Chondrocyte (in vitro differentiated cells): ENCODE measurements at places on chromosomes 5 and 9. TPM values are rescaled to one million over a fixed set of nuclear protein-coding genes. Genes with fewer than 3 reads are reported as not detected.

GRCh38 chr9:133269537-133270362, 5.3 kb downstream of the ABO start:
- H3K4me3 ChIP-seq = no peak overlapping the region
- H3K4me1 ChIP-seq = no peaks in the 10 kb centered on the region
- peaks cover 55% of the 10 kb centered on the region for H3K27me3 ChIP-seq
- no peak overlapping the region for H3K27ac ChIP-seq

NUDT12 gene
- 5.0 to 7.6 TPM (median 7.4 TPM) in 3 replicates for total RNA-seq

LIFR gene
- 5.9 to 7.5 TPM (median 6.6 TPM) in 3 replicates for total RNA-seq

PNPLA7 gene
- total RNA-seq = 3.6 to 4.2 TPM (median 4.1 TPM) in 3 replicates

DNA sequence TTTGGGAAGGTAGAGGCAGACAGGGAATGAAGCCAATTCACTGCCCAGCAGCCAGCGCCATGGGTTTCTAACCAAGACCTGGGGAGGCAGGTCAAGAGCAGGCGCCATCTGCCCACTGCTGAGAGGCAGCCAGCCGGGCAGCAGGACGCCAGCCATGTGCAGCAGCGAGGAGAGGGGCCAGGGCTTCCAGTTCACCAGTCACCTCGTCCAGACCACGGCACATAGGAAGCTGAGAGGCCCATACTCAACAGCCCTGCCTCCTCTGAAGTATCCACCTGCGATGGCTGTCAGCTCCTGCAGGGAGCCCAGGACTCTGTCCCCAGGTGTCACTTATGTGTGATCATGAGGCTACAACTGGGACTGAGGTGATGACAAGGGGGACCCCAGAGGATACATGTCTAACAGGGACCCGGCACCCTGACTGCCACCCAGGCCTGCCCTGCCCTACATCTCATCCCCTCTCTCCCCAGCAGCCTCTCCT, 30.1 kb downstream of the IPPK start:
- no peak for DNase-seq
- H3K27ac ChIP-seq = no peak overlapping the region
- peaks cover 28% of the 10 kb centered on the region for H3K36me3 ChIP-seq
- H3K27me3 ChIP-seq = no peaks in the 10 kb centered on the region
- no peak overlapping the region for H3K4me3 ChIP-seq
- peaks cover under 1% of the 10 kb centered on the region for H3K4me1 ChIP-seq

GRCh38 chr5:102762095-102762534, 7.0 kb downstream of the PAM start:
- no peak overlapping the region for H3K4me3 ChIP-seq
- H3K27ac ChIP-seq = peak overlapping the region; percentile 34
- peaks cover 54% of the 10 kb centered on the region for H3K4me1 ChIP-seq
- no peak for DNase-seq

DNA sequence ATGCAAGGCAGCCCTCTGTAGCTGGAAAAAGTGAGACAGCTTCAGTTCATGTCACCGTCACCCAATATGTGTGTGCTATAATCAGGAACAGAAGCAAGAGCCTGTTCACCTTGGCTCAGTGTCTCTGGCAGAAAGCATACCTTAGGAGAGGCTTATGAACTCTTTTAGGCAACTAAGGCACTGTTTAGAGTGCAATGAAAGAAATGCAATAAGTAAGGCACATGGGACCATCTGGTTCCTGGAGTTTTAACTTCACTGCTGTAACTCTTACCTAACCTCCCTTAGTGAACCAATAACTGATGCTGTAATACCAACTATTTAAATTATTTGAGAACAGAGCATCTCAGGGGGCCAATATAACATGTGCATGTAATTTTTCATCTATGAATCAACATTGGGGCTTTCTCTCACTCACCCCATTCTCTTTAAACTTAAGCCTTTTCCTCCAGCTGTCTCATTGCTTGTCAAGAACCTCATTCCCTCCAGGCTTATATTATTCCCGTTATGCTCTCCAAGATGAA, 32.4 kb downstream of the C9 start:
- DNase-seq = no peak
- H3K27ac ChIP-seq = no peak overlapping the region
- no peaks in the 10 kb centered on the region for H3K4me1 ChIP-seq
- no peaks in the 10 kb centered on the region for H3K36me3 ChIP-seq
- H3K4me3 ChIP-seq = no peak overlapping the region

DNA sequence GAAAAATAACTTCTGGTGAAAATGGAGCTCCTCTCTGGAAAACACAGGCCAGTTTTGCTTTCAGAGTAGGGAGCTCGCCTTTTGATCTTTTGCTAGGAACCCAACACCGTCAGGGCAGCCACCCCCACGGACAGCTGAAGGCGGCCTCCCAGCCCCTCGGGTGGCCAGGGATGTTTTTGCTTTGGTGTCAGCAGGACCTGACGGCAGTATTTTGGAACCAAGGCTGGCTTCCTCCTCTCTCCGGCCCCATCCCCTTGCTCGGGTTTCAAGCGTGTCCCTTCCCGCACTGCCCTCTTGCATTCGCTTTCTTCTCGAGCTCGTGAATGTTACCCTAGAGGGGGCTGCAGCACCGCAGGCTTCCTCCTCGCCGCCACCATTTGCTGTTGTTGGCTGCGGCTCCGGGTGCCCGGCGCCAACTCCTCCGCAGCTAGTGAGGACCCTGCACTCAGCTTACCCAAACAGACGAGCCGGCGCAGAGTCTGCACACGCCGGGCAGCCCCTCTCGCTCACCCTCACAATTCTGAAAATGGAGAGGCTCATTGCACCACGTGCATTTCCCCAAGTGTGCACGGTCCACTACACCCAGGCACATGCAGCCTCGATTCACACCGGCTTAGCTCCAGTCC, 35.5 kb upstream of the ADAMTSL1 start:
- no peaks in the 10 kb centered on the region for H3K36me3 ChIP-seq
- H3K27me3 ChIP-seq = no peaks in the 10 kb centered on the region
- peak overlapping the region; percentile 76 for H3K4me3 ChIP-seq
- H3K4me1 ChIP-seq = peaks cover 33% of the 10 kb centered on the region

GRCh38 chr5:759781-760362, 24.7 kb downstream of the ZDHHC11B start:
- no peak overlapping the region for H3K27ac ChIP-seq
- H3K27me3 ChIP-seq = peaks cover 13% of the 10 kb centered on the region
- H3K4me1 ChIP-seq = no peaks in the 10 kb centered on the region
- no peaks in the 10 kb centered on the region for H3K36me3 ChIP-seq
- no peak overlapping the region for H3K4me3 ChIP-seq

GRCh38 chr5:175621971-175622370, 35.9 kb upstream of the HRH2 start:
- no peak for DNase-seq
- H3K27ac ChIP-seq = no peak overlapping the region
- H3K4me3 ChIP-seq = no peak overlapping the region
- H3K36me3 ChIP-seq = peaks cover 2% of the 10 kb centered on the region
- H3K27me3 ChIP-seq = peaks cover 2% of the 10 kb centered on the region
- no peaks in the 10 kb centered on the region for H3K4me1 ChIP-seq

GRCh38 chr9:127832248-127832647, 22.2 kb downstream of the ENG start:
- DNase-seq = no peak
- no peaks in the 10 kb centered on the region for H3K27me3 ChIP-seq
- H3K4me3 ChIP-seq = no peak overlapping the region
- H3K27ac ChIP-seq = peak overlapping the region; percentile 80
- H3K4me1 ChIP-seq = peaks cover 52% of the 10 kb centered on the region

- no peaks in the 10 kb centered on the region for H3K36me3 ChIP-seq
- H3K4me3 ChIP-seq = no peak overlapping the region
- H3K27me3 ChIP-seq = no peaks in the 10 kb centered on the region
- H3K27ac ChIP-seq = peak overlapping the region; percentile 67
- no peak for DNase-seq
Measured at GRCh38 chr9:79023134-79023580, 548.6 kb upstream of the TLE4 start.

DNA sequence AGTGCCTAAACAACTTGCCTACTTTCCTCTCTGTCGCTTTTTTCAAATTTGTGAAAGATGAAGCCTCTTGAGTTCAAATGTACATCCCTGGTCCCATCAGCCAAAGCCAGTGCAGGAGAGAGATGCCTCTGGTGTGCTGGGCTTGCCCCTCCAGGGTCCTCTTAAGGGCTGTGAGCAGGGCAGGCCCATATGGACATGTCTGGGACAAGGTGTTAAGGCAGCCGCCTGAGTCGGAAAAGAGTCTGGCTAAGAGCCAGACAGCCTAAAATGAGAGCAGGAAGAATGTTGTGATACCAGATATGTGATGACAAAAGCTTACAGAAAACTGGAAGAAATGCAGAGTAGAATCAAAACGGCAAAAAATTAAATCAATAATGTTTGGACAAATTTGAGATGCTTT, 72.5 kb downstream of the APTX start:
- H3K4me3 ChIP-seq = no peak overlapping the region
- H3K36me3 ChIP-seq = no peaks in the 10 kb centered on the region
- H3K4me1 ChIP-seq = no peaks in the 10 kb centered on the region
- H3K27ac ChIP-seq = no peak overlapping the region

DNA sequence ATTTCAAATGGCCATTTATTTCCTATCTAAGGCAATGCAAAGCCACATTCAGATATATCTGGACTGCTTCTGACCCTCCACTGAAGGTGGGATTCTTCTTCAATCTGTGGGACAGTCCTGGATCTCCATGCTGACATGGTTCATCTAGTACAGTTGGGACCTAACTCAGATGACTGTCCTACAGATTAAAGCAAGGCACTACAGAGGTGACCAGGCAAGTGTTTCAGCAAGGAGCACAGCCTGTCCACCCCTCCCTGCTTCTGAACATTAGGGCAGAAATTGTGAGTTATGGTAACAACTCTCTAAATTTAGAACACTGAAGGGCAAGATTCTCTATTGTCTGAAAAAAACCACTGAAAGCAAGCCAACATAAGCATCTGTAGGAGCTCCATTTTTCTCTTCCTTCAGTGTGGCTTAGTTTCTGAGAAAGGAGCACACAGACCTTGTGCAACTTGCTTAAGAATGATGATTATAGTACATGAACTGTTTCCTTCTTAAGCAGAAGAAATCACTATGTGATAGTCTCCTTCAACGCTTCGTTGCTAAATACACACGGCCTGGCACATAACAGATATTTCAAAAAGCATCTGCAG, 62.9 kb upstream of the BARX1 start:
- peaks cover 36% of the 10 kb centered on the region for H3K4me1 ChIP-seq
- H3K27ac ChIP-seq = peak overlapping the region; percentile 60
- no peaks in the 10 kb centered on the region for H3K36me3 ChIP-seq
- no peak overlapping the region for H3K4me3 ChIP-seq

GRCh38 chr5:52010454-52010853, 627.2 kb downstream of the ISL1 start:
- H3K27me3 ChIP-seq = peaks cover 29% of the 10 kb centered on the region
- no peak overlapping the region for H3K4me3 ChIP-seq
- no peak for DNase-seq
- H3K4me1 ChIP-seq = no peaks in the 10 kb centered on the region

- peaks cover 79% of the 10 kb centered on the region for H3K36me3 ChIP-seq
- peak overlapping the region; percentile 99 for H3K4me3 ChIP-seq
Measured at GRCh38 chr5:173324115-173325001, 3.9 kb downstream of the STC2 start.

PDE6A gene
- total RNA-seq = 0.07 to 0.12 TPM (median 0.08 TPM) in 3 replicates

GRCh38 chr5:37975531-37975930, 135.7 kb upstream of the GDNF start:
- DNase-seq = no peak
- no peak overlapping the region for H3K4me3 ChIP-seq

PDGFRB gene
- 331 to 532 TPM (median 499 TPM) in 3 replicates for total RNA-seq

SRP19 gene
- total RNA-seq = 49.2 to 60.9 TPM (median 55.7 TPM) in 3 replicates

- no peaks in the 10 kb centered on the region for H3K27me3 ChIP-seq
- no peaks in the 10 kb centered on the region for H3K4me1 ChIP-seq
- no peak for DNase-seq
- H3K27ac ChIP-seq = no peak overlapping the region
Measured at GRCh38 chr5:60959156-60959555, 14.2 kb downstream of the NDUFAF2 start.

- peaks cover 25% of the 10 kb centered on the region for H3K36me3 ChIP-seq
- no peak for DNase-seq
- H3K4me3 ChIP-seq = no peak overlapping the region
- H3K27ac ChIP-seq = no peak overlapping the region
Measured at GRCh38 chr9:96644137-96644536, 11.0 kb downstream of the PRXL2C start.

GRCh38 chr5:112915831-112916230, 6.2 kb downstream of the REEP5 start:
- H3K4me3 ChIP-seq = no peak overlapping the region
- peak overlapping the region; percentile 34 for H3K27ac ChIP-seq
- peaks cover 15% of the 10 kb centered on the region for H3K36me3 ChIP-seq
- no peaks in the 10 kb centered on the region for H3K27me3 ChIP-seq
- H3K4me1 ChIP-seq = peaks cover 67% of the 10 kb centered on the region
- DNase-seq = no peak

DNA sequence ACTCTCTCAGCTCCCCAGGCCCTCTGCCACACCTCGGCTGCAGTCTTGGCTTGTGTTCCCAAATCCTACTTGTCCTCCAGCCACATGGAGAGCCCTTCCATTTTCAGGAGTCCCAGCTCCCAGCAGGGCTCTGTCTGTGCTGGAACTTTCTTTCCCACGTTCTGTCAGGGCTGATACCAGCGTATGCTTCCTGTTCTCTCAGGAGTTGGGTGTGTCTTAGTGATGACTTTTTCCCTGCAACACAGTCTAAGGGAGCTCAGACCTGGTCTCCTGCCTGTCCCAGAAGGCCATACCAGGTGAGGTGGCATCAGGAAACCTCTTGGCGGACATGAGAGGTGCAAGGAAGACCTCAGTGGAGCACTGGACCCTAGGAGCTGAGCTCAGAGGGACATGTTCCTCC, 226.5 kb downstream of the HSPA4 start:
- H3K27me3 ChIP-seq = no peaks in the 10 kb centered on the region
- H3K36me3 ChIP-seq = no peaks in the 10 kb centered on the region
- H3K27ac ChIP-seq = no peak overlapping the region
- no peak for DNase-seq
- peaks cover 4% of the 10 kb centered on the region for H3K4me1 ChIP-seq

KCNT1 gene
- total RNA-seq = not detected in 3 replicates

GRCh38 chr5:108686676-108687075, 61.0 kb upstream of the FER start:
- H3K27me3 ChIP-seq = no peaks in the 10 kb centered on the region
- no peak for DNase-seq
- no peaks in the 10 kb centered on the region for H3K36me3 ChIP-seq
- H3K4me3 ChIP-seq = no peak overlapping the region
- H3K4me1 ChIP-seq = peaks cover 17% of the 10 kb centered on the region
- no peak overlapping the region for H3K27ac ChIP-seq
